ENCODE measurements at places on chromosomes 11 and 22.

GRCh38 chr22:36162127-36163034 lies 1.8 kb upstream of the APOL3 start:
- DNase-seq: no peak

- no peak for DNase-seq
Observed at GRCh38 chr11:19420868-19421533, 180.3 kb upstream of the E2F8 start.

DNA sequence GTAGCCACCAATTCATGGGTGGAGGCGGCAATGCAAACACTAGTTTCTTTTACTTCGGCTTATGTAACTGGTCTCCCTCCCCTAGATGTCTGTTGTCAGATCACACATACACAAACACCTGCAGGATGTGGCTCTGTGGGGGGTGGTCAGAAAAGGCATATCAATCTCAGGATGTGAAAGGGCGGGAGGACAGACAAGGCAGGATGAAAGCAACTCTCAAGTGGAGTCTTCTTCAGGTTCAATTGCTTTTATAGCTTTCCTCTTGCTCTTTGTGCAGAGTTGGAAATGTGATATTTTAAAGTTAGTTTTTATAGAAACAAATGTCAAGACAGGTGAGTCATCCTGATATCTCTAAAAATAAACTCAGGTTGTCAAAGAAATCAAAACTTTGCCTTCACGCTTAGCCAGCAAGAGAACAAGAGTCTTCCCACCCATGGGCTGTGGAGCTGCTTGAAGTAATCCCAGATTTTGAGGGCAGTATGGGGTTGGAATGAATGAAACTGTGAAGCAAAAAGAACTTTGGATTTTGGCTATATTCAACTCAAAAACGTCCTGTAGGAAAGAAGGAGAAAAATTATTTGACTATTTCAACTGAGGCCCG lies 423.4 kb downstream of the GUCY1A2 start:
- no peak for DNase-seq

- DNase-seq: no peak
Observed at GRCh38 chr22:29475550-29475949, 4.5 kb upstream of the NEFH start.

DNA sequence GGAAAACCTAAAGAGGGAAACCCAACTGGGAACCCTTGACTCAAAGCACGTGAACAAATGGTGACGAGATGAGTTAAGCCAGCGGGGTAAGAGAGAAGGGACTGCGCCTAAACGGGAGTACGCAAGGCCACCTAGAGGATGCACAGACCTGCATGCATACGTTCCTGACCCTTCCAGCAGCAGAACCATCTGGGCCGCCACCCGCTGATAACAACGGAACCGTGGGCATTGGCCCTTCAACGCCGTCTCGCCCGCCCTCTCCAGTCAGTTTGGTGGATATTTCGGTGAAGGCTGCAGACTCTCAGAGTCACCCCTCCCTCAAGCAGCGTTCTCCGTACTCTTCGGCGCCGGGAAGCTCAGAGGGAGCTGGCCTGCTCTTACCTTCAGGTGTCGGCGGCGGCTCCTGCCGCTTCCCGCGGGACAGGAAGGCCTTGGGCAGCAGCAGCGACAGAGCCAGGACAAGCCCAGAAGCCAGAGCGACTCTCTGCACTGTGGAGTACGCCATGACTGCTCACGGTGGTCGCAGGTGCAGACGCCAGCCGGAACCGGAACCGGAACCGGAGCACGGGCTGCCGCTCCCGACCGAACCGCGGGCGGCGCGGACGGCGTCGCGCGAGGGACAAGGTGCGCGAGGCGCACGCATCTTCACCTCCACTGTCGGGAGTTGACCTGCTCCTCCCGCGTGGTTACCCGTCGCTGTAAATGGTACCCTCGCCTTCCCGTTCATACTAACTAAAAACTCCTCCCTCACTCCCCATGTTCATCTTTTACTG lies at the start of gene RIC3:
Gene RIC3 (minus strand): TSS at position 541 of the 773 bp plus-strand sequence. CDS start 36 bp downstream, at position 505.
- DNase-seq: no peak

DNA sequence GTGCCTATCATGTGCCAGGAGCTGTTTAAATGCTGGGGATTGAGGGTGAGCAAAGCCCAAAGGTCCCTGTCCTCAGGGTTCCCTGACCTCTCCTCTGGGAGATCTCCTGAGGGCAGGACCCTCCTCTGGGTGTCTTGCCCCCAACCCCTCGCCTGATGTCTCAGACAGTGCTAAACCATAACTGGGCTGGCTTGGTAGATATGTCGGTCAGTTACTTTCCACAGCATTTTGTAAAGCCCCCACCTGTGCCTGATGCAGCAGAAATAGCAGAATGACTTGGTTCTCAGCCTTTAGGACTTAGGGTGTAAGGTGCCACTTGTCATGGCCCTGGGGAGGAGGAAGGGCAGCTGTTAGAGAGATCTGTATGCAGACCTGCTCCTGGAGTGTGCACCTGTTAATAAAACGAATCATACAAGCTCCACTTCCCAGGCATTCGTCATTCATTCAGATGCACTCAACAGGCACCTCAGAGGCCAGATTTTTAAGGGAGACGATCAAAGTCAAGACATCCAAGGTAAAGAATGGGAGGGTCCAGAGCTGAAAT lies 88.1 kb downstream of the TP53I11 start:
- no peak for DNase-seq

- DNase-seq: no peak
Observed at GRCh38 chr11:41286751-41287150, 172.7 kb downstream of the LRRC4C start.

GRCh38 chr22:46469711-46470110 lies 67.7 kb downstream of the CELSR1 start:
- DNase-seq: no peak

- DNase-seq: no peak
Observed at GRCh38 chr11:132248580-132248979, 878.2 kb downstream of the NTM start.

- DNase-seq: no peak
Observed at GRCh38 chr11:132077416-132077815, 707.0 kb downstream of the NTM start.

DNA sequence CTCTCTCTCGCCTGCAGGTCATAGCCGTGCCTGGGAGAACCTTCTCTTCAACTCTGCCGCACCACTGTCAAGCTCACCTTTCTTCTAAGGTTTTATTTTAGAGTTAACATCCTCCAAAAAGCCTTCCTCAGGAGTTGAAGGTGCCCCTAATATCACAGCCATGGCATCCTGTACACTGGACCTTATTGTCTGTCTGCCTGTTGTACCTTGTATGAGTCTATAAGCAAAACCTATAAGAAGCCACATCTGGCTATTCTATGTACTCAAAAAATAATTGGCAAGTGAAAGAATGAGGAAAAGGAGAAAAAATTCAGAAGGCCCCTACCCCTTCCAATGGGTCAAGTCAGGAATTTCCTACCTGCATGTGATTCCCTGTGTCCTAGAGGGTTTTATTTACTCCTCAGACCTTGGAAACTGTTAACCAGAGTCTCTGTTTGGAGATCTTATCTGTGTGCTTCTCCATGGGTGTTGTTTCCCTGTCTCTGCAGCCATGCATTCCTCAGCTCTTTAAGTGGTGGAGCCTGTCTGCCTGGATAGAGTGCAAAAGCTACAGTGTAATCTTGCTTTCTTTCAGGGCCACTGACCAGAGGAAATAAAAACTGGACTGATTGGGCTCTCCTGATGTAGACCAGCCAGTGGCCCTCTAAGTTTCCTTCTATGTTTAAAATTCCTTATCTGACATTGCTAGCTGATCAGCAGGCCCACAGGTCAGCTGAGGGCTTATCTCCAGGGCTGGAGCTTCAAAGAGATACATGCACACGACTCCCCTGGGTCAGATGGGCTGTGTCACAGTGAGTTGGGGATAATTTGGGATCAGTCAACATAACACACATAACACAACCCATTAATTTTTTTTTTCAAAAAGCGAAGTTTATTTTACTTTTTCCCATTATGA lies 37.6 kb upstream of the TMEM135 start:
- DNase-seq: peak; percentile 98

- DNase-seq: peak; percentile 46
Observed at GRCh38 chr11:125224391-125225021, 60.0 kb downstream of the PKNOX2 start.

- DNase-seq: no peak
Observed at GRCh38 chr11:126219547-126219946, 8.0 kb downstream of the FAM118B start.

GRCh38 chr22:20725987-20726558 lies 47.8 kb upstream of the SERPIND1 start:
- no peak for DNase-seq

GRCh38 chr22:45291061-45291930 lies 6.5 kb downstream of the UPK3A start:
- DNase-seq: no peak

DNA sequence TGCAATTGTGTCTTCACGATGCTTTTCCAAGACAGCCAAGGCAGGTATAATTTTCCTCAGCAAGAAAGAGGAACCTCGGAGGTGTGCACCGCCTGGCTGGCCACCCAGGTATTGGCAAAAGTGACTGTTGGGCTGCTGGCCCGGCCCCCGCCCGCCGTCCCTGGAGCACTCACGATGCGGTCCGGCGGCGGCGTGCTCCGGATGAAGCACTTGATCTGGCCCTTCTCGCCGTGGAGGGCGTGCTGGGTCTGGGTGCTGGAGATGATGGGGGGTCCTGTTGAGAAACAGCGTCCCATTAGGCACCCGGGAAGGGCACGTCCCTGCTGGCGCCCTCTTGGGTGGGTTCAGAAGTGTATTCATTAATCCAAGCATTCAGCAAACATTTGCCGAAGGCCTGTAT lies 84.8 kb downstream of the ST3GAL4 start:
- no peak for DNase-seq

GRCh38 chr22:43213051-43213450 lies 26.1 kb upstream of the TTLL12 start:
- peak; percentile 32 for DNase-seq

- DNase-seq: no peak
Observed at GRCh38 chr11:69005183-69005630, 7.8 kb downstream of the MRGPRF start.

DNA sequence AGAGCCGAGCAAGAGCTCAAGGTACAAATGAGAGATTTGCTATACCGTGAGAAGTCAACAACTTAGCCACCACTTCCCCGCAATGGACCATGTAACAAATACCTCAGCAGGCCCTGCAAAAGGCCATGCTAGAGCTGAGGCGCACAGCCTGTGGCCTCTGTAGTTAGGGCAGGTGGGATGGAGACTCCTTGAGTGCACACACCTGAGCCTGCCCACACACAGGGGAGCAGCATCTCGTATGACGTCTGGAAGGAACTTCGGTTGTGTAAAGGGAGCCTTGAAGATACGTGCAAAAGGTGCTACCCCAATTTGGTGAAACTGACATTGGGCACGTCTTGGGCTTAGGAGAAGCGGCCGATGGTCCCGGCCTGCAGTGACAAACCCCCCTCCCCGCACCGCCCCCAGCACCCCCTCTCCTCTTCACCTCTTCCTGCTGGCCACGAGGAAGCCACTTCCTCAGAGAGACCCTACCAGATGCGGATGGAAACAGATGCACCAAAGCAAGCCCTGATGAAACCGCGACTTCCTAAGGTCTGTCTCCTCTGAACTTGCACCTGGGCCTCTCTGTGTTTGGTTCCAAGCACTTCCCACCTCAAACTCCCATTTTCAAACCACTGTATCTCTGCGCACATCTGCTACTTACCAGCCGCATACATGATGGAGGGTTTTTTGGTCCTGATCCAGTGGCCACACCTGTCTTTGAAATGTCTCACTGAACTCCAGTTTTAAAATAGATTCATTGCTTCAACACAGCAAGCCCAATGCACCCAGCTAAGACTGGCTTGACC lies 10.6 kb downstream of the CDPF1 start:
- DNase-seq: no peak

DNA sequence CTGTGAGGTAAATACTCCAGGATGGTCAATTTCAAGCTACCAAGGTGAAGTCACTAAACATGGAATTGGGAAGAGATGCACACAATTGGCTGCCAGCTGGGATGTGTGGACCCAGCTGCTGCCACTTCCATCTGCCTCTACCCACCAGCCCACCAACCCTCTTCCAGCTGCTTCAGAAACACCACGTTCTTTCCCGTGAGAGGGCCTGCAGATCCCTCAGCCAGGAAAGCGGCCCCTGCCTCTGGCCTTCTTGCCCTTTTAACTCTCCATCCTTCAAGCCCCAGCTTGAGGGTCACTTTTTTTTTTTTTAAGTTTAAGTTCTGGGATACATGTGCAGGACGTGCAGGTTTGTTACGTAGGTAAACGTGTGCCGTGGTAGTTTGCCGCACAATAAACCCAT lies 20.0 kb downstream of the PRG3 start:
- no peak for DNase-seq

- no peak for DNase-seq
Observed at GRCh38 chr22:42333544-42333943, 63.1 kb upstream of the TCF20 start.

GRCh38 chr11:124657904-124658303 lies 15.6 kb downstream of the SIAE start:
- no peak for DNase-seq

DNA sequence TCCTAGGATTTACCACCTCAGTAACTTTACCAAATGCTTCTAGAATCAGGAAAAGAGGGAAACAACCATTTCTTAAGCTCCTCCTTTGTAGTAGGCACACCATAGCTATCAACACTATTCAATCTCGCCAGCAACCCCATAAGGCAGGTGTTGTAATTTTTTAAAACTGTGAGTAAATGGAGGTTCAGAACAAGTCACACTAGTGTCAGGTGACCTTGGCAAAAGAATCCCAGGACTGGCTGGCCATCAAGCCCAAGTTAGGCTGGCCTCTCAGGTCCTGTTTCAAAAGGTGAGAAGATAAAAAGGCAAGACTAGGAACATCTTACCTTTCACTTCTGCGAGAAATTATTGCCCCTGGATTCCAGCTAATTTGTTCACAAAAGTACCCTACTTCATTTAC lies 713 bp downstream of the TOP3B start:
- DNase-seq: no peak

Measured in Caco-2 (cell line).